Right ventricle myocardium inferior (tissue), 1 donor: ENCODE measurements at places on chromosomes 13 and 19. TPM values are rescaled to one million over a fixed set of nuclear protein-coding genes. Genes with fewer than 3 reads are reported as not detected.

The IGFL1 gene
- total RNA-seq, result not detected

The ZNF616 gene
- total RNA-seq, result 5.2 TPM

The RAX2 gene
- not detected for total RNA-seq

The ZNF155 gene
- total RNA-seq, result 7.6 TPM

The C19orf67 gene
- not detected for total RNA-seq

DNA sequence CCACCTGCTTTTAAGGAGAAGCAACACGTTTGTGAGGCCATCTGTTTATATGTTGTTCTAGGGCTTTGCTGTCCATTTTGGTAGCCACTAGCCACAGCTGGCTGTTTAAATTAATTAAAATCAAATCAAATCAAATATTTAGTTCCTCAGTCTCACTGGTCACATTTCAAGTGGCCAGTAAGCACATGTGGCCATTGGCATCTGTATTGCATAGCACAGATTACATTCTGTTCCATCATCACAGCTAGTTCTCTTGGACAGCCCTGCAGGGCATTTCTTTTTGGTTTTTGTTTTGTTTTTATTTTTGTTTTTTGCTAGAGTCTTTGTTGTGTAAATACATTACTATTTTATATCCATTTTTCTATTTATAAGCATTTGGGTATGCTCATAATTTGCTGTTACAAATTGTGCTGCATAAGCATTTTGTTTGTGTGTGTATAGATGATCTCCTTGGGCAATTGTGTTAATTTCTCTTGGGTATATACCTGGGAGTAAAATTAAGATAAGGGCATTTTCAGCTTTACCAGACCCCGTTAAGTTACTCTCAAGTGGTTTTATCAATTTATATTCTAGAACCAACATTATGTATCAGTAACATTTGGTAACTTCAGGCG lies 31.3 kb downstream of the SAE1 start:
- no peak for DNase-seq

GRCh38 chr19:50723069-50723468 lies at the start of gene CLEC11A:
Gene CLEC11A, plus strand, starts transcription at chr19:50723364. Its CDS starts 162 bp downstream, at chr19:50723526.
- DNase-seq, result no peak

- DNase-seq, result no peak
These were observed 13.3 kb downstream of the PLIN4 start for GRCh38 chr19:4504891-4505569.

DNA sequence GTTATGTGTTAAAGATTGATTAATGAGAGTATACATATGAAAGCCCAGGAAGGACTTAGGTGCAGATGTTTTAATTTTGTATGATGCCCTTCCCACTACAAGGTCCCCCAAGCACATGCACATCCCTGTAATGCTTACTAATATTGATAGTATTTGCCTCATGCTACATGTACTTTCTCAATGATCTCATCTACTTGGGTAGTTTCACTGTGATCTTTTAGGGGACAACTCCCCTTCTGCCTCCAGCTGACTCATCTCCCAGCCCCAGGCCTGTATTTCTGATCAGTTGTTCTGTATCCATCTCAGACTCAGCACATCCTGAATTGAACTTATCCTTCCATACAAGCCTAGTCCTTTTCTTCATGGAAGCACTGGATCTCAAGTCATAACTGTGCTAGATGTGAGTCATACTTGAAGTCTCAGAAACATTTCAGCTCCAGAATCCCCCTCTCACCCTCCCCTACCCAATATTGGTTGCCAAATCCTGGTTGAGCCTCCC lies 49.4 kb upstream of the INTS6 start:
- no peak for DNase-seq

DNA sequence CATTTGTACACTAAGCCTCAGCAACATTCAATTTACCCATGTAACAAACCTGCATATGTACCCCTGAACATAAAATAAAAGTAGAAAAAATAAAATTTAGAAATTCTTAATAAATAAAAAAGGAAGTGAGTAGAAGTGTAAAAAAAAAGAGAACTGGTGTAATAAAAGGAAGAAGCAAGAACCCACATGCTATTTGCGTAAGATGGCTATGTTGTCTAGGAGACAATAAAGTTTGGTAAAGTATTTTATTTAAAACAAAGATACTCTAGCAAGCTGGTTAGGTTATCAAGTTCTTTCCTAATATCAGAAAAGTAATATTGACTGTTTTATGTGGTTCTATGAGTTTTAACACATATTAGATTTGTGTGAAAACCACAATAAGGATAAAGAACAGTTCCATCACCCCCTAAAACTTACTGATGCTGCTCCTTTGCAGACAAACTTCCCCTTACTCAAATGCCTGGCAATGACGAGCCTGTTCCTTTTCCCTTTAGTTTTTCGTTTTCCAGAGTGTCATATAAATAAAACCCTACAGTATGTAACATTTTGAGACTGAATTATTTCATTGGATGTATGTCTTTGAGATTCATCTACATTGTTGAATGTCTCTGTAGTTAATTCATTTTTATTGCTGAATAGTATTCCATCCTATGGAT lies 98.9 kb downstream of the TNFSF13B start:
- no peak for DNase-seq

DNA sequence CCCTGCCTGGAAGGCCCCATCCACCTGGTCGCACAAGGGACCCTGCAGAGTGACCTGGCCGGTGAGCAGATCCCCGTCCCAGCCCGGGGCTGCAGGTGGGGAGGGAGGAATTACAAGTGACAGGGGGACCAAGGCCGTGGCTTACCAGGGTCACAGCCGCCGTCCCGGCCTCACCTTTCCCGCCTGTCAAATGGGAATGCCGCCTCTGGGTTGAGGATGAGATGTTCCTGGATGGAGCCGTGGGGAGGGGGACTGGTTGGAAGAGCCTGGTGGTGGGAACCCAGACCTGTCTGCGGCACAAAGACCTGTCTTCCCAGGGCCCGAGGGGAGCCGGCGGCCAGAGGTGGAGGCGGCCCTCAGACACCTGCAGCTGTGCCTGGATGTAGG lies 5.5 kb downstream of the PLK5 start:
- no peak for DNase-seq
